ENCODE measurements at places on chromosomes 16 and 17.

- DNase-seq = no peak
These were observed 696.7 kb downstream of the MAF start for GRCh38 chr16:78903843-78904242.

GRCh38 chr17:50832267-50832863 lies 3.0 kb upstream of the WFIKKN2 start:
- DNase-seq = no peak

- DNase-seq = no peak
These were observed 5.9 kb downstream of the GAS7 start for GRCh38 chr17:10192461-10192860.

- DNase-seq = peak; percentile 64
These were observed at the start of gene SPATA32 for GRCh38 chr17:45261577-45262515. SPATA32 (minus strand) TSS chr17:45262094; CDS start chr17:45262016, 78 bp downstream.

DNA sequence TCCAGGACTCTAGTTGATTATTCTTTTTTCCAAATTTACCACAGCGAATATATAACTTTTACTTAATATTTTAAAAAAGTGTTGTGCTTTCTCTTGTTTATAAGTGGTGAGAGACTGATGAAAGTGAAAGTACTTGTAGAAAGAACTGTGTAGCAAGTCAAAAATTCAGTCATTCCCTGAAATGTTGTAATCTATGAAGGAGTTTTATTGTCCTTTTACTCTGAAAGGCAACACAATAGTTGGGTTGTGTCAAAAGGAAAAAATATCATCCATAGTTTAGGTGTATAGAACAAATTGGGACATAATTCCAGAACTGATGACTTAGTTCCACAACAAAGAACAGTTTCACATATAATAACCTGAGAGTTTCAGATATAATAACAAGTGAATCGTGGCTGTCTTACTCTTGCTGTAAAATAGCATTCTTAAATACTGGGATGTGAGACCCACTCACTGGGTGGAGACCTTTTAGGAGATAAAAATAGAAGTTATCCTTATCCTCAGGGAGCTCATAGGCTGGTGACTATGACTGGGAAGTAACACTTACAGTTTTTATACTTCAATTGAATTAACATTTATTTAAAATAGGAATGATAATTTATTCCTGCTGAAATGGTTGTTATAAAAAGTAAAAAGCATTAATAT lies 20.6 kb downstream of the CYB5B start:
- DNase-seq = no peak

DNA sequence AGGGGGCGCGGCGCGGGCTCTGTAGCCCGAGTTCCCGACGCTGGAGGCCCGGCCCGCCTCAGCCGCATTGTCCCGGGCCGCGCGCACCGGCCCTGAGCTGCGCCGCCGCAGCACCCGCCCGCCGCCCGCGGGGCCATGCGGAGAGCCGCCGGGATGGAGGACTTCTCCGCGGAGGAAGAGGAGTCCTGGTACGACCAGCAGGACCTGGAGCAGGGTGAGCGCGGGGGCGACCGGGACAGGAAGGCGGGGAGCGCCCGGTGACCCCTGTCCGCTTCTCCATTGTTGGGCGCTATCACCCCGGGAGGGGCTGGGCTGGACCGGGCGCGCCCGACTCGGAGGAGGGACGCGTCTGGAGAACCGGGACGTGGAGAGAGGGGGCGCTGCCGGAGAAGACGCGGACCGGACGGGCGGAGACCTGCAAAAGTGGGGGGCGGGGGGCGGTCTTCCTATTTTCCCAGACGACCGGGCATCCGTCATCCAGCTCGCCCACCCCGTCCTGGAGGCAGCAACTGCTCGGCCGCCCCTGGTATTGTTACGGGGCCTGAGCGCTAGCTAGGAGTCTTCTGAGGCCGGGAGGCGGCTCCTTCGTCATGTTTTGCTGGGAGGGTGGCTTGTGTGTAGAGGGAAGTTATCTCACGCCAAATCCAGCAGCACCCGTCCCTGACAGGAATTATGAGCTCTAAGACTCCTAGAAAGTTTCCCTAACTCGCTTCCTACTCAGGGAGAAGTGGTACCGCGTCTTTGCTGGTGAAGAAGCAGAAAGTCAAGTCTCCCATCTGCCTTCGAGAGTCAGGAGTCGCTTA lies 678 bp downstream of the CDR2L start:
- no peak for DNase-seq

- no peak for DNase-seq
These were observed 18.0 kb downstream of the BMERB1 start for GRCh38 chr16:15452246-15452855.

GRCh38 chr17:34420254-34420766 lies 57.3 kb upstream of the CCL1 start:
- peak; percentile 8 for DNase-seq
